ENCODE measurements at places on chromosomes 11 and 22.

- no peak for DNase-seq
Observed at GRCh38 chr11:7501251-7501650, 12.5 kb upstream of the PPFIBP2 start.

DNA sequence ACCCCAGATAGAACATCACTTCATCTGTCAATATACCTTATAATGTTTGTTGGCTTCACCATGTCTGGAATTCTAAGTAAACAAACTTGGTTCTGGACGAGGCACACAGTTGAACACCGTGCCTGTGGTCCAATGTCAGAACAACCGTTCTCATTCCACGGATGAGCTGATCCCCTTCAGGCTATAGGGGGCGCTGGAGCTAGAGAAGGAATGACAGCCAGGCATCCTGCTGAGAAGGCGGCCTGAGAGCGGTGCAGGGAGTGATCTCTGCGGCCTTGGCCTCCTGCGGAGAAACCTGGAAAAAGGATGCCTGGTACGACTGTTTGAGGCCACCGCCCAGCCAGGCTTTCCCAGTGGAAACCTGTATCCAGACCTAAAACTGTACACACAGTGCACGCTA lies 48.7 kb downstream of the FDX1 start:
- DNase-seq = no peak

GRCh38 chr11:130096823-130097222 lies 27.1 kb downstream of the APLP2 start:
- DNase-seq = no peak

- DNase-seq = no peak
Observed at GRCh38 chr11:76076749-76077148, 129.6 kb downstream of the WNT11 start.

DNA sequence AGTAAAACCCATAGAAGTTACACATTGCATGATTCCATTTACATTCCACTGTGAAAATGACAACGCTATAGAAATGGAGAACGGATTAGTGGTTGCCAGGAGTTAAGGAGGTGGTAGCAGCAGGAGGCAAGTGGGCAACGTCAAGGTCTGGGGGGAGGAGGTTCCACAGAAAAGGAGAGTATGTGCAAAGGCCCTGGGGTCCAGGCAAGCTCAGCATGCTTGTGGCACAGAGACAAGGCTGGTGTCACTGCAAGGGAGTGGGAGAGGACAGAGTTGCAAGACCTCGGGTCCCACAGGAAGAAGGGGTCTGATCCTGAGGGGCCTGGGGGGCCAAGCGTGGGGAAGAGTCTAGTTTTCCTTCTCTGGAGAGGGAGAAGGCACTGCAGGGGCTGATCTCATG lies 240.8 kb downstream of the MN1 start:
- DNase-seq = no peak

GRCh38 chr11:45146072-45147016 lies at the start of gene PRDM11:
Gene PRDM11, plus strand, starts transcription at chr11:45146639. Its CDS starts 35,128 bp downstream, at chr11:45181767.
- DNase-seq = peak; percentile 78

- DNase-seq = no peak
Observed at GRCh38 chr22:25091458-25091857, 108.2 kb upstream of the CRYBB3 start.

DNA sequence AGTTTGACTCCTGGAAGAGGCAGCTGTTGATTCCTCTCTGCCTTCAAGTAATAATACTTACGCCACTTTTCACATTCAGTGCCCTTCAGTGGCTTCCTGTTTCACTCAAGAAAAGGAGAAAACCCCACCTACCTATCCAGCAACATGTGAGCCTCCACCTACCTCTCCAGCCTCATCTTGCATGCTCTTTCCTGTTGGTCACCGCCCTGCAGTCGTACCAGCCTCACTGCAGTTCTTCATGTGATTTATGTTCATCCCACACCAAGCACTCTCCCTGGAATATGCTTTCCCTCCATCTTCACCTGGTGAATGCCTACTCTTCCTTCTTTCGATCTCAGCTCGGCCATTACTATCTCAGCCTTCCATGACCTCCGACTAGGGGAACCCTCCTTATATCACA lies 21.8 kb upstream of the YWHAH start:
- DNase-seq = no peak

- DNase-seq = no peak
Observed at GRCh38 chr22:44616882-44617655, 84.9 kb upstream of the PRR5 start.

DNA sequence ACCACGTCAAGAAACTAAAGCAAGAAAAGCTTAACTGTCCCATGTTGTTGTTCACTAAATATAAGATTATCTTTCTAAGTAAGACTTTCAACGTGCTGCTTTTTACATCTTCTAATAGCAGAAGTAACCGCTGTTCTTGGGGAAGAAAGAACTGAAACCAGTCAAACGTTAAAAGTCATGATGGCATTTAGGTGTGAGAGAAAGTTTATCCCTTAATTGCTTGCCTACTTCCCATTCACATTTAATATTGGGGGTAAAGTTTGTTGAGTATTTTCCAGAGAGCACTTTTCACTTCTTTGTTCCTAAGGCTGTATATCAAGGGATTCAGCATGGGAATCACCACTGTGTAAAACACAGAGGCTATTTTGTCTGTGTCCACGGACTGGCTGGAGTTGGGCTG lies 970 bp downstream of the OR5B21 start:
- no peak for DNase-seq

DNA sequence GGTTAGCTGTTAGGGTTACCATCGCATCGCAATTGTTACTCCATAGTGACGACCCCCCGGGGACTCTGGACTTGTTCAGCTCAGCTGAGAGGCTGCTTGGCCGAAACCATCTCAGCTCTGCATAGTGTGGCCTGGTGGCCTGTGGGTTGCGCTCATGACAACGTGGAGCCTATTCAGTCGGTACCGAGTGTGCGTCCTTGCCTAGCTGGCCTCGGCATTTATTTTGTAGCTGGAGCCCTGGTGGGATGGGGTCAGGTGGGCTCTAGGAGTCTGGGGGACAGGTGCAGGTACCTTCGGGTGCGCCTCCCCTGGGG lies 13.5 kb downstream of the LRP5 start:
- DNase-seq = no peak

DNA sequence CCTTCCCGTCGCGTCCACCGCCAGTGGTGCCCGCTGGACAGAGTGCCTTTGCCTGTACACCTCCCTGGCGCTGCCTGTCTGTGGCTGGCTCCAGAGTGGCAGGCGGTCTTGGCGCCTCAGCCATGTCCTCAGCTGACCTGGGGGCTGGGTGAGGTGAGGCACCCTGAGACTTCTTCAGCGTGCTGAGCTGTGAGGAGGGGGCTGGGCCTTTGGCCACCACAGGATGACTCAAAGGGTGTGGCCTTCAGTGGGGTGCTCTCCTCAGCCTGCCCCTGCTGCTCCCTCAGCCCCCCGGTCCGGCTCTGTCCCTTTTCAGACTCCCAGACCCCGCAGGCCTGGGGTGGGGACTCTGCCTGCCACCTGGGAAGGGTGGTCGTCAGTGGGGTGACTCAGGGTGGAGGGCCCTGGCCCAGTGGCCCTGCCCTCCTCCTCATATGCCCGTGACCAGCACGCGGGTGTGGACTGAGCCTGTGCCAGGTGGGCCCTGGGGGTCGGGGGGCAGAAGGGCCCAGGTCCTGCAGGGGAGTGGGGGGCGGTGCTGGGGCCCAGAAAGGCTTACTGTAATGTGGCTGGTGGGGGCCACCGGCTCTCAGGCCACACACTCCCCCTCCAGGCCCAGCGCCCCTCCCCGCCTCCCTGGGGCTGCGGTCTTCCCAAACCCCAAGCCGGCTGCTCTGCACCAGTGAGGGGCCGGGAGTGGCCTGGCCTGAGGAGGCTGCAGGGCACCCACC lies 15.9 kb downstream of the CRELD2 start:
- DNase-seq = peak; percentile 90

DNA sequence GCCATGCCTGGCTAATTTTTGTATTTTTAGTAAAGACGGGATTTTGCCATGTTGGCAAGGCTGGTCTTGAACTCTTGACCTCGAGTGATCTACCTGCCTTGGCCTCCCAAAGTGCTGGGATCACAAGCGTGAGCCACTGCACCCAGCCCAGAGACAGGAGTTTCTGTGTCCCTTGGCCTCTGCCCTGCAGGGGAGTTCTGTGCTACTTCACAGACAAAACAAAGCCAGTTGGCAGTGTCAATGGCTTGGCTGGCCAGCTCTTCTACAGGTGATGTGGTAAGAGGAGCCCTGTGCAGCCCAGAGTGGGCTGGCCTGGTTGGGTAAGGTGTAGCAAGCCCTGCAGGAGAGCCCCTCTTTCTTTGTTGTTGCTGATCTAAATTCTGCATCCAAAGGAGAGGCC lies 60.5 kb upstream of the SHISAL1 start:
- no peak for DNase-seq

GRCh38 chr11:106889718-106890117 lies 128.6 kb downstream of the GUCY1A2 start:
- no peak for DNase-seq

- peak; percentile 48 for DNase-seq
Observed at GRCh38 chr11:115317277-115318185, 186.7 kb downstream of the CADM1 start.

DNA sequence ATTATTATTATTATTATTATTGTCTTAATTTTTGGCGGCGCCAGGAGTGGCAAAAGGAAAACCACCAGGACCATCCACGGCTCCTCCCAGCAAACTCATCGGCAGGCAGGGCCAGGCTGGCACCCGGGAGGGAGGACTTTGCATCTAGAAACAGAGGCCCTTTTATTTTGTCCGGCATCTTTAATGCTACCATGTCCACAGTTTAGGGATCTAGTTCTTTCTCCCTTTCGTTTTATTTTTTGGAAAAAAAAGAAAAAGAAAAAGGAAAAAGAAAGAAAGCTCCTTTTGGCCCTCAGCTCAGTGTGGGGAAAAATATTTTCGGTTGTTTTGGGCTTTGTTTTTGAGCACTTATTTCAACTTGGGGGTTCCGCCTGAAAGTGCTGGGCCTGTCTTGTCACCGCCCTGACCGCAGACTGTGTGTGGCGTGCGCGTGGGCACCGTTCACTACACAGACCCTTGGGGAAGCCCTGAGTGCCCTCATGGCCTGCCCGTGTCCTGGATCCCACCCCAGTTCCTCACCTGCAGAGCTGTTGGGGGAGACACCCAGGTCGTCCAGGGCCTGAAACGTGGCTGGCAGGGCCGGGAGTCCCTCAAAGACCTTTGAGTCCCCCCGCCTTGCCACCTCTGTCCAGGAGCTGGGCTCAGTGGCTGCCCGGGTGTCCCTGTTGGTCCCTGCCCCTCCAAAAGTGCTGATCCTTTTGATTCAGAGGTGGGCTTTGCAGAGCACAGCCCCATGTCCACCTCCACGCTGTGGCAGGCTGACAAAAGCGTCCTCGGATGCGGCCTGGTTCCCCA lies 69.1 kb upstream of the PPARA start:
- no peak for DNase-seq

DNA sequence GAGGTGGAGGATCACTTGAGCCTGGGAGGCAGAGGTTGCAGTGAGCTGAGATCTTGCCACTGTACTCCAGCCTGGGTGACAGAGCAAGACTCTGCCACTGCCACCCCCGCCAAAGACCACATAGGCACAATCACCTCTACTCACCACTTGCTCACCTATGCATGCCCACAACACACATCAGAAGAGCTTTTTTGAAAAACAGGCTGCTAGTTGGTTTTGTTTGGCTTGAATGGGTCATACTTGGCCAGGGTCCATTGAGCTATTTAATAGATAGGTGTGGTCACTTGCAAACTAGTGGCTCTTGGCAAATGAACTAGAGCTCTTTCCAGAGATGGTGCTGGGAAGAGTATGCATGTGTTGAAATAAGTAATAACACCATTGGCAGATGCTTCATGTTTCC lies 80.1 kb downstream of the EMSY start:
- DNase-seq = peak; percentile 82

- no peak for DNase-seq
Observed at GRCh38 chr11:61507012-61507768, 1.4 kb upstream of the LRRC10B start.

GRCh38 chr22:20139391-20140106 lies 7.9 kb downstream of the ZDHHC8 start:
- DNase-seq = no peak
